MCF 10A (cell line): ENCODE measurements at places on chromosomes 2 and 18.
A peak's percentile ranks its signal among the peaks of the same experiment; 100 is the strongest.

DNA sequence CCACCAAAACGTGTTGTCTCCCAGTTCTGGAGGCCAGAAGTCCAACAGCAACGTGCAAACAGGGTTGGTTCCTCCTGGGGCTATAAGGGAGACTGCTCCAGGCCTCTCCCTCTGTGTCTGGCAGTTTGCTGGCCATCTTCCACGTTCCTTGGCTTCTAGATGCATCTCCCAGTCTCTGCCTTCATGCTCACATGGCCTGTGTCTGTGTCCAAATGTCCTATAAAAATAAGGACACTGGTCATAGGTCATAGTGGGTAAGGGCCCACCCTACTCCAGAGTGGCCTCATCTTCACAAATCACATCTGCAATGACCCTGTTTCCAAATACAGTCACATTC lies 69.4 kb upstream of the TAF1B start:
- H3K36me3 ChIP-seq, result no peaks in the 10 kb centered on the region
- H3K27me3 ChIP-seq, result no peaks in the 10 kb centered on the region
- no peak for DNase-seq

GRCh38 chr2:191167766-191168165 lies 17.0 kb upstream of the STAT4 start:
- peaks cover 58% of the 10 kb centered on the region for H3K4me1 ChIP-seq
- no peaks in the 10 kb centered on the region for H3K36me3 ChIP-seq
- DNase-seq, result peak; percentile 91
- H3K27ac ChIP-seq, result peak overlapping the region; percentile 88
- peak overlapping the region; percentile 28 for H3K4me3 ChIP-seq

DNA sequence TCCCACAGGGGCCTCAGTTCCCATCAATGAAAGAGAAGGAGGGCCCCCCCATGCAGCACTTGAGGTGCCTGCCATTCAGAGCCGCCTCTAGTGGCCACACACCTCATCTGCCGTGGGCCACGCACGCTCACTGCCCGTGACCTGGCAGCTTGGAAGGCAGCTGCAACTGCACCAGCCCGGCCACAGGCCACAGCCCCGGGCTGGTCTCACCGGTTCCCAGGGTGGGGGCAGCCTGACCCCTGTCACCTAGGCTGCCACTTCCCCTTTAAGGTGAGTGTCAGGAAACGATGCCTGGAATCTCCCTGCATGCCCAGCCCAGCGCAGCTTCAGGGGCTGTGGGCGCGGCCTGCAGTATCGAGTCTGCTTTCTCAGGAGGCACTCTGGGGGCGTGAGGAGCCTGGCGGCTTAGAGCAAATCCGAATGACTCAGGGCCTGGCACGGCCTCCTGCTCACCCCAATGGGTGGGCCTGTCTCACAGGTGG lies 2.6 kb downstream of the MAB21L4 start:
- H3K36me3 ChIP-seq, result no peaks in the 10 kb centered on the region
- no peak overlapping the region for H3K27ac ChIP-seq
- H3K27me3 ChIP-seq, result no peaks in the 10 kb centered on the region

- H3K4me3 ChIP-seq, result no peak overlapping the region
- H3K27ac ChIP-seq, result no peak overlapping the region
- H3K27me3 ChIP-seq, result no peaks in the 10 kb centered on the region
- H3K4me1 ChIP-seq, result peaks cover 24% of the 10 kb centered on the region
- no peaks in the 10 kb centered on the region for H3K36me3 ChIP-seq
These were observed 13.9 kb downstream of the RAB31 start for GRCh38 chr18:9721893-9722550.

DNA sequence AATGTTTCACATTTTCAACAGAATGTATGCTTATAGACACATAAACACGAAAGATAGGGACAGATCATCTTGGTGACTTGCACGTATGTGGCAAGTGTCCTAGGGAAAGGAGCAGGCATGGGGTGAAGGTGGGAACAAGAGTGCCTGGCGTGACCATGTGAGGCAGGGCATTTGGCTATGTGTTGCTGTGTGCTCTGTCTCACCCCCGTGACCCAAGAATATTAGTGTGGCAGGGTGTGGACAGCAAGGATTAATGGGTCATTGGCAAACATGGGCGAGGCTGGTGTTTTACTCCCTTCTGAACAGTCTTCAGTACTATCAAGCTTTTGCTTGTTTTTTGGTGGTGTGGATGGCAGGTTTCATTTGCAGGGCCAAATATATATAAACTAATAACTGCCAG lies 1.3 kb upstream of the VWA3B start:
- no peaks in the 10 kb centered on the region for H3K36me3 ChIP-seq
- H3K27ac ChIP-seq, result no peak overlapping the region
- peak overlapping the region; percentile 31 for H3K4me3 ChIP-seq
- peaks cover 5% of the 10 kb centered on the region for H3K4me1 ChIP-seq
- peaks cover 17% of the 10 kb centered on the region for H3K27me3 ChIP-seq

GRCh38 chr2:234722176-234722575 lies 225.3 kb upstream of the ARL4C start:
- H3K4me1 ChIP-seq, result peaks cover 15% of the 10 kb centered on the region
- no peak overlapping the region for H3K27ac ChIP-seq
- DNase-seq, result peak; percentile 35
- H3K36me3 ChIP-seq, result no peaks in the 10 kb centered on the region

DNA sequence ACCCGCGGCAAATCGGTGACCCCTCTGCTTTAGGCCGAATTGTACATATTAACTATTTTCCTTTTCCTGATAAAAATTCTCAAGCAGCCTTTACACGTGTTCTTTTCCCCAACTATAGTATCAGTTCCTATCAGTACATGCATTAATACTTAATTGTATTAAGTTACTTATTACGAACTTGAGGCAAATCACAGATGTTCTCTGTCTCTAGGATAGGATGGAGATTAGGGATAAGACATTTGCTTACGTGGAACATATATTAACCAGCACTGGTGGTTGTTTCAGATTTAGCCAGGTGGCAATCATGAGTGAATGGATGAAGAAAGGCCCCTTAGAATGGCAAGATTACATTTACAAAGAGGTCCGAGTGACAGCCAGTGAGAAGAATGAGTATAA lies 675 bp downstream of the GEMIN6 start:
- H3K36me3 ChIP-seq, result peaks cover 37% of the 10 kb centered on the region
- no peak for DNase-seq
- H3K27me3 ChIP-seq, result peaks cover 19% of the 10 kb centered on the region
- H3K4me3 ChIP-seq, result peak overlapping the region; percentile 99

DNA sequence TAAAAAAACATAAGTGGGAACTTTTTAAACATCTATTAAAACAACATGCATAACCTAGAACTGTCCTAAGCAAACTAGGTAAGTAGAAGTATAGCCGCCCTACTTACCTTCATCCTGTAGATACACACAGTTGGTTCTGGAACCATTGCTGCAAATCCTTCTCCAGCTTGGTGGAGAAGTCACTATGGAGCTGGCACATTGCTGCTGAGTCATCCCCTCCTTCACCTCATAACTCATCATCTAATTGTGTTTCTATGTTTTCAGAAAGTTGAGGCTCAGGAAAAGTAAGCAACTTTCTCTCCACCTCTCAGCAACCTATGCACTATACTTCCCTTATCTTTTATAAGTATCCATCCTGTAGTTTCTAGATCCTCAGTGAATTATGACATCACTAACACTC lies 269.8 kb upstream of the MMADHC start:
- H3K27ac ChIP-seq, result no peak overlapping the region
- H3K36me3 ChIP-seq, result no peaks in the 10 kb centered on the region
- no peaks in the 10 kb centered on the region for H3K27me3 ChIP-seq
- H3K4me1 ChIP-seq, result no peaks in the 10 kb centered on the region
- DNase-seq, result no peak
- no peak overlapping the region for H3K4me3 ChIP-seq

GRCh38 chr2:190177249-190178040 lies 114.9 kb upstream of the MSTN start:
- DNase-seq, result no peak
- no peaks in the 10 kb centered on the region for H3K4me1 ChIP-seq
- no peaks in the 10 kb centered on the region for H3K27me3 ChIP-seq
- no peaks in the 10 kb centered on the region for H3K36me3 ChIP-seq
- H3K4me3 ChIP-seq, result no peak overlapping the region

DNA sequence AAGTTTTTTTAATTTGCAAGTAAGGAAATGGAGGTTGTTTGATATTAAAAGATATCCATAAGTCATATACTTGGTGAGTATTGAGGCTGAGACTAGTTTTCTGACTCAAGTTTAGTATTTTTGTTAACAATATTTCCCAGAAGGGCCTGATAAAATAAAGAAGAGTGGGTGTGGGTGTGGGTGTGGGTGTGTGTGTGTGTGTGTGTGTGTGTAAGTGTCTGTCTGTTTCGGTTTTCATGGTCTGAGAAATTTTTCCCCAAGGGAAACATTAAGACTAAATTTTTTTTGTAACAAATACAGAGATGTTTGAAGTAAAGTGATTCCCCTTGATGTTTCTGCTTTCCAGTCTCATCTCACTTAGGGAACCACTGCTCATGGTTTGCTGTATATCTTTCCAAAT lies 36.5 kb downstream of the PPM1B start:
- H3K4me1 ChIP-seq, result peaks cover 5% of the 10 kb centered on the region
- no peak overlapping the region for H3K4me3 ChIP-seq
- peaks cover 50% of the 10 kb centered on the region for H3K36me3 ChIP-seq
- no peak for DNase-seq

DNA sequence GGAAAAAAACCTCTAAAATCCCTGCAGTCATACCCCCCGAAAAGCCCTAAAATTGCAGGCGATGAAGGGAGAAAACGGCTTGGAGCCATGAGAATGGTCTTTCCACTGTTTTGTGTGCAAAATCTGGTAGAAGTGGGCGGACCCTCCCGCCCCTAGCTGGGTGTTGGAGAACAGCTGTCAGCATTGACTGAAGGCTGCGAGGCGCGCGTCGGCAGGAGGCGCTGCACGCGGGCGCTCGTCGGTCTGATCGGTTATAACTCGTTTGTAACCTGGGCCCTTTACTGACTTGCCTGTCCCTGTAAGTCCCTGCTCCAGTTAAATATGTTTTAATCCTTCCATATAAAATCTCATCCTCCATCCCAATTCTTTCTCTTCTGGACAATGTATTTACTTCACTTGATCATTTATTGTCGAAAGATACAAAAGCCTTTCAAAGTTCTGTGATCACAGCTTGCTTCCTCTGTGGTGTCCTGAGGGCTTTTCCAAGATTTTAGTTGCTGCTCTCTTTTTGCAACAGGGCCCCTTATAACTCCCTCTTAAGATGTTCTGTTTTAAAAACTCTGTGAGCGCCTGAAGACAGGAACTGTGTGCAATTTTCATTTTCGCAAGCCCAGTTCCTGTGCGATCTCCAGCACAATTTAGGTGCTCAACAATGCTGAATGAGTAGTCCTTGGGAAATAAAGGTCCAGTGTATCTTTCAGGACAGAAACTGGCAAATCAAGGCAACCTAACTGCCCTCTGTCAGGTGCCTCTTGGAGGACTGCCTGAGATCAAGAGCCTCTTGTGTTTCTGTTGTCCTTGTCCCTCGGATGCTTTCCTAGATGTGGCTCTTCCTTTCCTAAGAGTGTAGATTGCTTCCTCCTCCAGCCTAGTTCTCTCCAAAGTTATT lies 918 bp upstream of the HNRNPLL start:
- peaks cover 10% of the 10 kb centered on the region for H3K4me1 ChIP-seq
- H3K36me3 ChIP-seq, result no peaks in the 10 kb centered on the region
- peak overlapping the region; percentile 82 for H3K4me3 ChIP-seq
- H3K27me3 ChIP-seq, result no peaks in the 10 kb centered on the region
- DNase-seq, result peak; percentile 78
- H3K27ac ChIP-seq, result peak overlapping the region; percentile 94

DNA sequence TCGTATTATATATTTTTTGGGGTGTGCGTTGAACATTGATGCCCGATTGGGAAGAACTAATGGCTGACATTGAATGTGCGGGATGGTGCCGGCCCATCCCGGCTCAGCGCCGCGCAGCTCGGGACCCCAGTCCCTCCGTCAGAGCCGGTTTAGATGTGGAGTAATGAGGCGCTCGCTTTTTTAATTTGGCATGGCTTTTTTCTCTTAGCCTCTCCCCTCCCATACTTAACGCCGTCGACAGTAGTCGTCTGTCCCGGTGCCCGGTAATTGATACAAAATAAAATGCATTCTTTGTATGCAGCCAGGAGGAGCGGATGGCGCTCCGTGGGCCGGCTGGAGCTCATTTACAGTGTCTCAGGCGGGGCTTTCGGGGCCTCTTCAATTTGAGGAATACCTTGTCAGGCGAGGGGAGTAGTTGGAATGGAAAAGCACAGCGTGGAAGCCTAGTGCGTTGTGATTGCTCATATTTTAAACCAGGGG lies 209.2 kb downstream of the GBX2 start:
- no peak for DNase-seq
- H3K4me3 ChIP-seq, result no peak overlapping the region
- H3K4me1 ChIP-seq, result no peaks in the 10 kb centered on the region
- no peaks in the 10 kb centered on the region for H3K27me3 ChIP-seq
- H3K36me3 ChIP-seq, result peaks cover 14% of the 10 kb centered on the region

- H3K36me3 ChIP-seq, result no peaks in the 10 kb centered on the region
- H3K27ac ChIP-seq, result no peak overlapping the region
- no peak overlapping the region for H3K4me3 ChIP-seq
These were observed 519.5 kb downstream of the PIK3C3 start for GRCh38 chr18:42474577-42474976.

GRCh38 chr18:71238974-71239624 lies 950.3 kb downstream of the SOCS6 start:
- no peak overlapping the region for H3K27ac ChIP-seq
- H3K36me3 ChIP-seq, result no peaks in the 10 kb centered on the region
- no peaks in the 10 kb centered on the region for H3K4me1 ChIP-seq
- no peaks in the 10 kb centered on the region for H3K27me3 ChIP-seq
- no peak overlapping the region for H3K4me3 ChIP-seq

DNA sequence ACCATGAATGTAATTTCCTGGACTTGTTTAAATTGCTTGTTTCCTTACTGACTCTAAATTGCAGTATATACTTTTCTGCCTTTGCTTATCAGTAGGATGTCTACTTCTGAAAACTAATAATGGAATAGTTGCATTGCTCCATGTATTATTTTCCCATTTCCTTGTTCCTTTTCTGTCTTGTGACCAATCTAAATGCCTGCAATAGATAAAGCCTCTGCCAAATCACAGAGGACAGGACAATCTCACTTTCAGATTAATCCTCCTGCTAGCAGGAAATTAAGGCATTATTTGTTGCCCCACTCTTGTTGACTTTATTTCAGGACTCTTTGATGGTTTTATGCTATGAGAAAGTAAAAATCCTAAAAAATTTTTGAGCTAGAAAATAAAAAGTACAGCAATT lies 4.7 kb upstream of the ESCO1 start:
- H3K27ac ChIP-seq, result no peak overlapping the region
- DNase-seq, result no peak
- no peaks in the 10 kb centered on the region for H3K27me3 ChIP-seq
- no peak overlapping the region for H3K4me3 ChIP-seq
- no peaks in the 10 kb centered on the region for H3K4me1 ChIP-seq
- peaks cover 2% of the 10 kb centered on the region for H3K36me3 ChIP-seq

DNA sequence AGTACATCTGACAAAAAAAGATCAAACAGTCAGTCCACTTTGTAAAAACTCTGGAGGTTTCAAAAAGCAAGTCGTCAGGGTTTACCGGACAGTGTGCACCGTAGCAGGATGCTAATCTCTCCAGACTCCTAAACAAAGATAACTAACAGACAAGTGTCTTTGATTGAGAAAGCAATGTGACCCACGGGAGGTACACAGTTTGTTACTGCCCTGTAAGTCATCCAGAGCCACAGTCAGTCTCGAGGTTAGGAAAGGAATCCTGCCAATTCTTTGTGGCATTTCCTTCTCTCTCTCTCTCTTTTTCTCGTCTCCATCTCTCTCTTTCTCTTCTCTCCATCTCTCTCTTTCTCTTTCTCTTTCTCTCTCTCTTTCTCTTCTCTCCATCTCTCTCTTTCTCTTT lies 42.8 kb downstream of the LRRTM4 start:
- no peaks in the 10 kb centered on the region for H3K36me3 ChIP-seq
- peaks cover 29% of the 10 kb centered on the region for H3K27me3 ChIP-seq
- no peaks in the 10 kb centered on the region for H3K4me1 ChIP-seq
- no peak for DNase-seq
- H3K4me3 ChIP-seq, result no peak overlapping the region

GRCh38 chr18:67074309-67074708 lies 442.2 kb downstream of the DSEL start:
- peaks cover 79% of the 10 kb centered on the region for H3K27me3 ChIP-seq
- no peak overlapping the region for H3K4me3 ChIP-seq
- no peaks in the 10 kb centered on the region for H3K4me1 ChIP-seq
- no peak overlapping the region for H3K27ac ChIP-seq
- H3K36me3 ChIP-seq, result no peaks in the 10 kb centered on the region
- no peak for DNase-seq
